Vagina (tissue), 2 donors: ENCODE measurements at places on chromosomes 13 and 19. TPM values are rescaled to one million over a fixed set of nuclear protein-coding genes. Genes with fewer than 3 reads are reported as not detected.
A peak's percentile ranks its signal among the peaks of the same experiment; 100 is the strongest.

DNA sequence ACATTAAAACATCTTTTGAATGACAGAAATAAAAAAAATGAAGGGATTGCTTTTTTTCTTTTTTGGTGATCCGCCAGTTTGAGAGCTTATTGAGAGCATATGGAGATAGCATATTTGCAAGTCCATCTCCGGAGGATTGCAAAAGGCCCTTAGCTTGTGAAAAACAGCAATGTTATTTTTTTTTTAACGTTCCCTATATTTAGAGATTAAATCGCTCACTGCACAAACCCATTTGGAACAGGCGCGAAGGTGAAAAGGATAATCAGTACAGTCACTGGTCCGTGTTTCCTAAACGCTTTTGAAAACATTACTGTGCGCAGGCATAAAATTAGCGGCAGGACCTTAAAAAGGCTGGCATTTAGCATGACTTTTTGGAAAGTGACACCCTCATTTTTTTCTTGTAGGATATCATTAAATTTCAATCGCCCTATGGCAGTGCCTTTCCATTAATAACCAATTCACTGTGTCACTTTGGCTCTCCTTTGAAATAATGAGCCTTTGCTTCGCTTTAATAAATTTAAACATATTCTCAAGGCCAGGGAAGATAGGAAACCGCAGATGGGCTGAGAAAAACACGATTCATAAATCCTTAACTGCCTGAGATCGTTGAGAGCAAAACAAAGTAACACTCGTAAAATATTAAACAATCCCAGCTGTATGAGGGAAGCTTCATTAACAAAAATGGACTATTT lies 342.2 kb downstream of the DACH1 start:
- DNase-seq: no peak

GRCh38 chr19:19342086-19343015 lies 21.7 kb downstream of the MAU2 start:
- DNase-seq: no peak

DNA sequence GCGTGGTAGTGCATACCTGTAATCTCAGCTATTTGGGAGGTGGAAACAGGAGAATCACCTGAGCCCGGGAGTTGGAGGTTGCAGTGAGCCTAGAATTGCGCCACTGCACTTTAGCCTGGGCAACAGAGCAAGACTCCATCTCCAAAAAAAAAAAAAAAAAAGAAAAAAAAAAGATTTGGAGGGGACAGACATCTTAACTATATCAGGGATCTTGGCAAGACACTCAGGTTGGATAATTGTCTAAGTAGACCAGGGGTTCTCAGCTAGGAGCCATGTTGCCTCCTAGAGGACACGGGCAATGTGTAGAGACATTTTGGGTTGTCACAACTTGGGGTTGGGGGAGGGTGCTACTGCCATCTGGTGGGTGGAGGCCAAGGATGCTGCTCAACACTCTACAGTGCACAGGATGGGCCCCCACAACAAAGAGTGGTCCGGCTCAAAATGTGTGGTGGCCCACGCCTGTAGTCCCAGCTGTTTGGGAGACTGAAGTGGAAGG lies 1.9 kb upstream of the ZNF580 start:
- DNase-seq: no peak

GRCh38 chr13:112567161-112567862 lies 20.6 kb downstream of the TUBGCP3 start:
- DNase-seq: no peak

GRCh38 chr19:17996826-17997316 lies 11.1 kb upstream of the ARRDC2 start:
- no peak for DNase-seq

- no peak for DNase-seq
Measured at GRCh38 chr19:45428384-45429231, 4.9 kb upstream of the ERCC1 start.

GRCh38 chr19:35531291-35531690 lies 2.0 kb upstream of the GAPDHS start:
- no peak for DNase-seq

DNA sequence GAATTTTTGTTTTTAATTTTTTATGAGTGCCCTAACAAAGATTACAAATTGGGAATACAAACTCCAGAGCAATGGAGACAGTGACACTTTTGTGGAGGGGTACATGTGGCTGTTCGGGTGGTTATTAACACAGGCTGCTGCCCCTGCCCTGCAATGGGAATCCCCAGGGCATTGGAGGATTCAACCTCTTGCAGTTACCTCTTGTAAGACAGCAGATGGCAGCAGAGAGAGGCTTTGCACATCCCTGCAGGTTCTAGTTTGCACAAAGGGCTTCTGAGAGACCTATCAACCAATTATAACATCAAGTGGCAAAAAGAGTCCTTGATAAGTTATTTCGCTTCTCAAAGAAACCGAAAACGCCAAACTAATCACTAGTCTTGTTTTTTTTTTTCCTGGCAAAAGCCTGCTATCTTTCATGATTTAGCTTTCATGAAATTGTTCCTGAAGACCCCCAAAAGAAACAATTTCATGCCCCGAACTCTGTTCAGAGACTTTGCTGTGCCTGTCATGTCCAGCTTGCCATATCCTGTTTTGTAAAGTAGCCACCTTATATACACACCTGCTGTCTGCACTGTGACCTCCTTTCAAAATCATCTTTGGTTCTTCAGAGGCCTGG lies 10.4 kb downstream of the GJB2 start:
- DNase-seq: peak; percentile 81

- DNase-seq: peak; percentile 34
Measured at GRCh38 chr13:94706101-94706842, 6.1 kb downstream of the SOX21 start.

DNA sequence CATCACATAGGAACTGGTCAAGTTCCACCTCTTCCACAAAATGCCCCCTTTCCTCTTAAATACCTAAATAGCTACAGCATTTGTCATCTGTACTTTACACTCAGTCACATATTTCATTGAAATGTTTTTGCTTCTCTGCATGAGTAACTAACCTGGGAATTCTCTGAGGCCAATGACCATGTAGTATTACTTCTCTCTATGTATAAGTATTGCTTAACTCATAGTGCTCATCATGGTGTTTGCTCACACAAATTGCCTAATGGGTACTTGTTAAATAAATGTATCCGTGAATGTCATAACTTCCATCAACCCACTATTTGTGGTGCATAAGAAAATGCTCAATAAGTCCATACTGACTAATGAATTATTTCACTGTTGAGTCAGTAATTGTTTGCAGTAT lies 115.5 kb downstream of the FGF14 start:
- no peak for DNase-seq

GRCh38 chr13:110824702-110825300 lies 90.1 kb downstream of the ANKRD10 start:
- peak; percentile 52 for DNase-seq

GRCh38 chr19:4638317-4638716 lies 999 bp upstream of the TNFAIP8L1 start:
- DNase-seq: no peak

GRCh38 chr19:53980539-53981375 lies 10.7 kb upstream of the CACNG6 start:
- no peak for DNase-seq

GRCh38 chr19:19145684-19146608 lies 7.7 kb upstream of the TMEM161A start:
- no peak for DNase-seq

DNA sequence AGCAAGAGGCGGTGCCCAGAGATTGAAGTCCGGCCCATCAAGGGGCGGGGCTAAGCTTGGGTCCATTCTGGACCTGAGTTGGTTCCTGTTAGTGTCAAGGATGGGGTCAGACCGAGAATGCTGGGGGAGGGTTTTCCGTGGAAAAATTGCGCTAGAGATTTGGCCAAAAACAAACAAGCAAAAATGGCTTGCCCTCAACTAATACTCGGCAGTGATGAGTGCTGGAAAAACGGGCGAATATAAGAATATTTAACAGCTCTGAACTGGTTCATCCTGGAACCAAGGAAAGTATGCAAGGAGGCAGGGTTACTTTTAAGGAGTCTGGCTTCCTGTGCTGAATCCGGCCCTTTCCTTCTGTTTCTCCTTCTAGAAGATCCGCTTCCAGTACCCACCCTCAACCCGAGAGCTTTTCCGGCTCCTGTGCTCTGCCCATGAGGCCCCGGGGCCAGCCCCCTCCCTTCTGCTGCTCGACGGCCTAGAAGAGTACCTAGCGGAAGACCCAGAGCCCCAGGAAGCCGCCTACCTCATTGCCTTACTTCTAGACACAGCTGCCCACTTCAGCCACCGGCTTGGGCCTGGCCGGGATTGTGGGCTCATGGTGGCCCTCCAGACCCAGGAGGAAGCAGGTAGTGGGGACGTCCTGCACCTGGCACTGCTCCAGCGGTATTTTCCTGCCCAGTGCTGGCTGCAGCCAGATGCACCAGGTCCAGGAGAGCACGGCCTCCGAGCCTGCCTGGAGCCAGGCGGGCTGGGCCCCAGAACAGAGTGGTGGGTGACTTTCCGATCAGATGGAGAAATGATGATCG lies 880 bp downstream of the SWSAP1 start:
- no peak for DNase-seq

GRCh38 chr19:5949792-5950305 lies 28.1 kb downstream of the RANBP3 start:
- DNase-seq: no peak

GRCh38 chr19:40464059-40465024 lies 1.2 kb downstream of the BLVRB start:
- no peak for DNase-seq

DNA sequence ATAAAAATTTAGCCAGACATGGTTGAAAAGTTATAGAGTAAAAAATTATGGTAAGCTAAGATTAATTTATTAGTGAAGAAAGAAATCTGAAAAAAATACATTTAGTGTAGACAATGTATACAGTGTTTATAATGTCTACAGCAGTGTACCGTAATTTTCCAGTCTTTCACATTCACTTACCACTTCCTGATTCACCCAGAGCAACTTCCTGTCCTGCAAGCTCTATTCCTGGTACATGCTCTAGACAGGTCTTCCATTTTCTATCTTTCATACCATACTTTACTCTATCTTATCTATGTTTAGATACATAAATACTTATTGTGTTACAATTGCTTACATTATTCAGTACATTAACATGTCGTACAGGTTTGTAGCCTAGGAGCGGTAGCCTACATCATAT lies 1387.8 kb upstream of the ATXN8OS start:
- DNase-seq: no peak

GRCh38 chr13:19810996-19811881 lies 28.5 kb upstream of the PSPC1 start:
- no peak for DNase-seq

DNA sequence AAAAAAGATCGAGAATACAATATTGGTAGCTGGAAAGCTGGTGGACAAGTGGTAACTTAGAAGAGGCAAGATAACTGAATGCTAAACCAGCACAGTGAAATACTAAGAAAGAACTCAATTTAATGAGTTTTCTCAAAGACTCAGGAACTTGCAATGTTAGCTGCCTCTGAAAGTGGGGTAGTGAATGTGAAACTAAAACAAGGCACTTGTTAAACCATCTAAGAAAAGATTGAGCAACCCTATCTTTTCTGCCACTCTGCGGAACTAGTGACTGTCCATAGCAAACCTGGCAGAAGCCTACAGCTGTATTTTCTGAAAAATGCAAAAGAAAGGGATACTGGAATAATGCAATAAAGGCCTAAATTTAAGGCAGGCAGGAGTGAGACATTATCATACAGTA lies 1574.4 kb upstream of the PRR20A start:
- no peak for DNase-seq

- no peak for DNase-seq
Measured at GRCh38 chr13:79772811-79773210, 291.9 kb downstream of the NDFIP2 start.

DNA sequence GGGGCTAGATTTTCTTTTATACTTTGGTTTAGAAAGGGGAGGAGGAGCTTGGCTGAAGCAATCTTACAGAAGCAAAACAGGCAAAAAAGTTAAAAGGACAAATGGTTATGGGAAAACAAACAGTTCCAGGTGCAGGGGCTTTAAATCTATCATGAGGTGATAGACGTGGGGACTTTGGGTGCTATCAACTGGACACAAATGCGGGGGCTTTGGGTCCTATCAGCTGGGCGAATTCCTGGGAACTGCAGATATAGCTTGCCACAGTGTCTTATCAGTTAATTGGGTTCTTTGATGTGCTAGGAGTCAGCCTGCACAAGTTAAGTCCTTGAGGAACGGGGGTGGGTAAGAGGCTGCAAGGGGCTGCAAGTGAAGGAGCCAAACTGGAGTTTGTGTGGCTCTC lies 260.6 kb downstream of the TUBA3C start:
- no peak for DNase-seq

- no peak for DNase-seq
Measured at GRCh38 chr19:45294291-45295029, 28.2 kb downstream of the CKM start.

The C19orf38 gene
- 2.5 TPM for total RNA-seq

The ERICH4 gene
- total RNA-seq: not detected

The HNRNPM gene
- total RNA-seq: 140 TPM

The DAND5 gene
- total RNA-seq: not detected

The CPAMD8 gene
- total RNA-seq: 16.0 TPM

The ACP5 gene
- total RNA-seq: 6.1 TPM

The ZNF525 gene
- 6.4 TPM for total RNA-seq

The PTGER1 gene
- not detected for total RNA-seq

The MOB3A gene
- 50.6 TPM for total RNA-seq

The CAB39L gene
- 31.7 TPM for total RNA-seq
